ENCODE measurements at places on chromosomes 5 and 9. TPM values are rescaled to one million over a fixed set of nuclear protein-coding genes. Genes with fewer than 3 reads are reported as not detected.

Gene NUTM2G
- not detected for total RNA-seq

Gene CYSRT1
- total RNA-seq = 0.94 TPM

Gene MCTP1
- 54.6 TPM for total RNA-seq

Gene TLX3
- total RNA-seq = 2.0 TPM

Gene NAIP
- total RNA-seq = 31.0 TPM

Gene HSD17B3
- total RNA-seq = 0.20 TPM

Gene QRFP
- total RNA-seq = not detected

Gene SLC1A1
- 22.3 TPM for total RNA-seq

DNA sequence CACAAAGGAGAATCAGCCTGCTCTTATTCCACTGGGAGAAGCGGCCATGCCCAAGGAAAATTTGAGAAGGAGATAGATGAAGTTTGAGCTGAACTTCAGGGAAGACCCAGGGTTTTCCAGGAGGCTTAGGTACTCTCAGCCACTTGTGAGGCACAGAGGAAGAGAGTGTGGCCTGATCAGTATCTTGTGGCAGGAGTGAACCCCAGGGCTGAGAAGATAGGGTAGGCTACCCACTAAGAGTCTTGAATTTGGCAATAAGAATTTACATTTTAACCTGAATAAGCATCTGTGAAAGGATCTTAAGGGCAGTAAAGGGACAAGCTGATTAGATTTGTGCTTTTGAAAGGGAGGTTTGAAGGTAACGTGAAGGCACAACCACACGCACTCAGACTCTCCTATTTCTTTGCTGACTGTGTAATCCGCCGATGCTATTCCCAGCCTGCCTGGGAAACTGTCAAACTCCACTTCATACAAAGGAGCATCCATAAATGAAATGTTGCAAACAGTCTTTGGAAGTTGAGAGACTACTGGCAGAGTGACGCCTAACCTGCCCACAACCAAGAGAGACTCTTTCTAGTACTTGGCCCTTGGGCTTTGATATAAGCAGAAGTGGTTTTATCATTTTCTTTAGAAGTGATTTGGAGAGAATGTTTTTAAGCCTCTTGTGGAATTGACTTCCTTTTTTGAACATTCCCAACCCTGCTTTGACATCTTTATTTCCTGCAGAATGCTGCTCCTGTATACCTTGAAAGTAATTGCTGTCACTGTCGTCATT lies 108.2 kb upstream of the VCAN start:
- no peaks in the 10 kb centered on the region for H3K36me3 ChIP-seq
- no peak overlapping the region for H3K4me3 ChIP-seq
- no peak overlapping the region for H3K27ac ChIP-seq

- DNase-seq = no peak
- no peaks in the 10 kb centered on the region for H3K4me1 ChIP-seq
- no peaks in the 10 kb centered on the region for H3K36me3 ChIP-seq
- no peak overlapping the region for H3K27ac ChIP-seq
- no peaks in the 10 kb centered on the region for H3K27me3 ChIP-seq
These were observed 47.9 kb upstream of the MYO10 start for GRCh38 chr5:16983972-16984371.

GRCh38 chr5:17219469-17219868 lies 2.0 kb downstream of the BASP1 start:
- no peak for DNase-seq
- H3K4me1 ChIP-seq = peaks cover 8% of the 10 kb centered on the region
- H3K27ac ChIP-seq = peak overlapping the region; percentile 82
- H3K4me3 ChIP-seq = peak overlapping the region; percentile 79
- no peaks in the 10 kb centered on the region for H3K36me3 ChIP-seq

- H3K27me3 ChIP-seq = no peaks in the 10 kb centered on the region
- H3K27ac ChIP-seq = no peak overlapping the region
- no peak for DNase-seq
- peaks cover 31% of the 10 kb centered on the region for H3K4me1 ChIP-seq
- peak overlapping the region; percentile 81 for H3K4me3 ChIP-seq
- H3K36me3 ChIP-seq = peaks cover 45% of the 10 kb centered on the region
These were observed 2.4 kb downstream of the GBA2 start for GRCh38 chr9:35746583-35746982.

- no peaks in the 10 kb centered on the region for H3K27me3 ChIP-seq
- H3K4me3 ChIP-seq = no peak overlapping the region
- DNase-seq = no peak
These were observed 90.1 kb upstream of the FAM169A start for GRCh38 chr5:74956278-74956677.

GRCh38 chr9:87267251-87268070 lies 230.2 kb upstream of the DAPK1 start:
- no peaks in the 10 kb centered on the region for H3K27me3 ChIP-seq
- H3K4me3 ChIP-seq = no peak overlapping the region
- no peak overlapping the region for H3K27ac ChIP-seq
- no peaks in the 10 kb centered on the region for H3K36me3 ChIP-seq

GRCh38 chr5:142200387-142200786 lies 91.8 kb downstream of the NDFIP1 start:
- H3K36me3 ChIP-seq = no peaks in the 10 kb centered on the region
- H3K4me1 ChIP-seq = no peaks in the 10 kb centered on the region
- H3K27ac ChIP-seq = no peak overlapping the region
- no peaks in the 10 kb centered on the region for H3K27me3 ChIP-seq

- no peak overlapping the region for H3K27ac ChIP-seq
- no peaks in the 10 kb centered on the region for H3K4me1 ChIP-seq
- no peak overlapping the region for H3K4me3 ChIP-seq
- H3K36me3 ChIP-seq = peaks cover under 1% of the 10 kb centered on the region
These were observed 202.7 kb downstream of the PBX3 start for GRCh38 chr9:125949703-125950460.

DNA sequence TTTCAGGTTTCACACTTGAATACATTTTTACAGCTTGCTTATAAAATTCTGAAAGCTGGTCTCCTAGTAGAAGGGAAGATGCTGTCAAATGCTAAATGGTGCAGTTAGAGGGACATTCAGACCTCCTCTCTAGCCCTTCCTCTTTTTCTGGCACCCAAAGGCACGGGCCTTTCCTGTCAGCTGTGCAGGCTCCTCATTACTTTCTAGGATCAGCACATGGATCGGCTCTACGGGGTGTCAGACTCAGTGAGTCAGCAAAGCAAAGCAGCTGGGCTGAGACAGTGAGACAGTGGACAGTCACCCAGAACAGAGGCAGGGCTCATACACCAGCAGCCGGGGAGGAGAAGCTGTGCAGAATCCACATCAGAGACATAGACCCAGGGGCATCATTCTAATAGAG lies 80.0 kb upstream of the TNC start:
- H3K4me1 ChIP-seq = peaks cover 2% of the 10 kb centered on the region
- DNase-seq = no peak
- no peaks in the 10 kb centered on the region for H3K27me3 ChIP-seq

DNA sequence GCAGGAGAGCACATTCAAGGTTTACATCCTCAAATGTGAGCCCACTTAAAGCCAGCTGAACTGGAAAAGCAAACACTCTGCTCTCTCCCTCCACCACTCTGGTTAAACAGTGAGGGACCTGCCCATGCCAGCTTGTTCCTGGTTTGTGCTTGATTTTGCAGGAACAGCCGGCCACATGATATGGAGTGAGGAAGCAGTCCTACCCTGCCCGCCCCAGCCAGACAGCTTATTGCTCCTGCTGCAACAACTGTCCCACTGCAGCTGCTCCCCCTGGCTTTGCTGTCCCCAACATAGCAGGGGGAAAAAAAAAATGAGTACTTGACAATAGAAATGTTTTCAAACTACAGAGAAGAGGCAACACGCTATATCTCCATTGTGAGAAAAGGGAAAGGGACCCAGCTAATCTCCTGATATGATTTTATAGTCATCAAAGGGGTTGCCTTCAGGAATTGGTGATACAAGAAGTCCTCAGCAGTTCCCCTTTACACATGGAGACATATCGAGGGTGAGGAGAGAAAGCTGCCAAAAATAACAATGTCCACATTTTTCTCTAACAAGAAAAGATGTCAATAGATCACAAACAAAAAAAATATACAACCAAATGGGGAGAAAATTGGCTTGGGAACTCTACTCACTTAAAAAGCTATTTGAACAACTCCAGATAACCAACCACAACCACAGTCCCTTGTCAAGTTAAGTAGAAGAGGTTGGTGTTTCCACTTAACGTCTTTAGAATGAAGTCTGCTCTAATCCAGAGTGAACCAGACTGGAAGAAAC lies 4.6 kb downstream of the MYO10 start:
- H3K27me3 ChIP-seq = peaks cover 48% of the 10 kb centered on the region
- H3K27ac ChIP-seq = no peak overlapping the region
- no peaks in the 10 kb centered on the region for H3K36me3 ChIP-seq
- peaks cover 13% of the 10 kb centered on the region for H3K4me1 ChIP-seq
- no peak for DNase-seq

DNA sequence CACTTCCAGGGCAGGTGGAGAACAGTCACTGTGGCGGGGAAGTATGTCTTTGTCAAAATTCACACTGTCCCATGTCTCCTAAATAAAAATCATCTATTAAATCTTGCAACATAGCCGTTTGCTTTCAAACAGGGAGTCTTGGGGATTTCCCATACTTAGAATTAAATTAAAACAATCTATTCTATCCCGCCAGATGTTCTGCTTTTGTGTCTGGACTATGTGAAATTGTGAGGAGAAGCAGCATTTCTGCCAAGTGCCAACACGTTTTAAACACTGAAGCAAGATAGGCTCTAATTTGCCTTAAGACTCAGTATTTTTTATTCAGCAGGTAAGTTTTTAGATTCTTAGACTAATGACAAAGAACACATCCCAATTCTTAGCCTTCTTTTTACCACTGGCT lies 73.7 kb downstream of the SPATA31C2 start:
- no peaks in the 10 kb centered on the region for H3K4me1 ChIP-seq
- H3K27ac ChIP-seq = no peak overlapping the region
- H3K27me3 ChIP-seq = no peaks in the 10 kb centered on the region
- no peaks in the 10 kb centered on the region for H3K36me3 ChIP-seq
- H3K4me3 ChIP-seq = no peak overlapping the region
- DNase-seq = no peak

- H3K36me3 ChIP-seq = no peaks in the 10 kb centered on the region
- no peaks in the 10 kb centered on the region for H3K27me3 ChIP-seq
- DNase-seq = no peak
- H3K4me1 ChIP-seq = no peaks in the 10 kb centered on the region
These were observed 8.7 kb upstream of the RANBP6 start for GRCh38 chr9:6024035-6024554.

GRCh38 chr5:78157001-78157400 lies 137.5 kb downstream of the AP3B1 start:
- peaks cover 4% of the 10 kb centered on the region for H3K36me3 ChIP-seq
- no peak overlapping the region for H3K27ac ChIP-seq
- DNase-seq = no peak
- H3K4me3 ChIP-seq = no peak overlapping the region

All from spinal cord (tissue), 10 donors.